ENCODE measurements at places on chromosomes 3 and 15. TPM values are rescaled to one million over a fixed set of nuclear protein-coding genes. Genes with fewer than 3 reads are reported as not detected.

MESP1 gene
- total RNA-seq = 2.5 TPM

CEP97 gene
- 29.8 TPM for total RNA-seq

GATM gene
- 0.68 TPM for total RNA-seq

DOCK3 gene
- 0.12 TPM for total RNA-seq

ARID3B gene
- total RNA-seq = 1.2 TPM

SAMMSON gene
- total RNA-seq = 0.48 TPM

ELL3 gene
- total RNA-seq = 1.2 TPM

STARD5 gene
- 3.2 TPM for total RNA-seq

NAA80 gene
- 16.1 TPM for total RNA-seq

ZNF280D gene
- total RNA-seq = 32.3 TPM

IL5RA gene
- not detected for total RNA-seq

RLBP1 gene
- total RNA-seq = not detected

RASGRF1 gene
- total RNA-seq = 8.7 TPM

DISP2 gene
- 0.59 TPM for total RNA-seq

NTRK3 gene
- total RNA-seq = 1.3 TPM

ST3GAL6 gene
- total RNA-seq = 8.6 TPM

SEMA5B gene
- not detected for total RNA-seq

TMCO5A gene
- not detected for total RNA-seq

ADGRG7 gene
- not detected for total RNA-seq

CX3CR1 gene
- under 0.01 TPM for total RNA-seq

DNA sequence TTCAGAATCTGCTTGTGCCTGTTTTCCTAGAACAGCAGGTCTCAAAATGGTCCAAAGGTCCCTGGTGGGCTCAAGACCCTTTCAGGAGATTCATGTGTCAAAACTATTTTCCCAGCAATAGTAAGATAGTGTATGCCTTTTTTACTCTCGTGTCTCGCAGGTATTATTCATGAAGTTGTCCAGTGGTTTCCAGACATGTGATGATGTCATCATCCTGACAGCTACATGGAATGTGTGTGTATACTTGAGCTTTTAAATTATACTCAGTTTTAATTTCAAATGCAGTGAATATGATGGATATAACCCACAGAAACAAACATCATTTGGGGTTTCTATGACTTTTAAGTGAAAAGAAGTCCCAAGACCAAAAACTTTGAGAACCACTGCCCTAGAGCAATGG, 288.6 kb downstream of the NTRK3 start:
- no peak for DNase-seq

DNA sequence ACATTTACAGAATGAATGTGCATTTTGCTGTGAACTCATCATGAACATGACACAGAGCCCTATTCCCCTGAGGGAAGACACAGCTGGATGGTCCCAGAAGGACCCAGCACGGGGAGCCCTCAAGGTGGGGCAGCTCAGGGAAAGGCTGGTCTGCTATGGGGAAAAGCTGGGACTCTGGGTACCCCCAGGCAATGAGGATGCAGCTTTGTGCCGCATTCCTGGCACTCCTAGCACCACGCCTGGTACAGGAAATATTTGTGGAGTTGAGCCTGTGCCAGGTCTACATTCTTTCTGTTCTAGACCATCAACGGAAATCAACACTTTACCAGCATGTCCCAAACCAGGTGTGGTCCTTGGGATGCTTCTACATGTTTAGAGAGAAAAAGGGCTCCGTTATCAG, 74.0 kb downstream of the SRGAP3 start:
- peak; percentile 82 for DNase-seq

DNA sequence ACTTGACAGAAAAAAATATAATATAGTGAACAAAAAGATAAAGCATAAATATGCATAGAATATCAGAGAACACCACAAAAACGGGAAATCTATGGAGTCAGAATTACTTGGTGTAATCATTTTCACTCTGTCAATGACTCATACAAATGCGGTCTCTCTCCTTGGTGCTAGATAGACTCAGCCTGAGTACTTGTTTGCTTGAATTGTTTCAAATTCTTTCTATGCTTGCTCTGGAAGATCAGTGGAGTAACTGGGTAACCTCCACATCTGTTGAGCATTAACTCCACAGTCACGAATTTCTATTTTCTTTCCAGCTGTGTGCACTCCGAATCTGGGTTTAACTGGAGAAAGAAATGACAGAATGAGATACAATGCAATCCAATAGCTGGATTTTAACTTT, 760.4 kb downstream of the ZPLD1 start:
- DNase-seq = peak; percentile 2

- DNase-seq = no peak
These were observed 136.4 kb downstream of the SPATA16 start for GRCh38 chr3:173004681-173005080.

- DNase-seq = no peak
These were observed 36.0 kb downstream of the TIPARP start for GRCh38 chr3:156710429-156710828.

GRCh38 chr15:43471975-43472374, 21.0 kb downstream of the TP53BP1 start:
- DNase-seq = no peak

- DNase-seq = no peak
These were observed 22.3 kb upstream of the EIF1B start for GRCh38 chr3:40287248-40287647.

DNA sequence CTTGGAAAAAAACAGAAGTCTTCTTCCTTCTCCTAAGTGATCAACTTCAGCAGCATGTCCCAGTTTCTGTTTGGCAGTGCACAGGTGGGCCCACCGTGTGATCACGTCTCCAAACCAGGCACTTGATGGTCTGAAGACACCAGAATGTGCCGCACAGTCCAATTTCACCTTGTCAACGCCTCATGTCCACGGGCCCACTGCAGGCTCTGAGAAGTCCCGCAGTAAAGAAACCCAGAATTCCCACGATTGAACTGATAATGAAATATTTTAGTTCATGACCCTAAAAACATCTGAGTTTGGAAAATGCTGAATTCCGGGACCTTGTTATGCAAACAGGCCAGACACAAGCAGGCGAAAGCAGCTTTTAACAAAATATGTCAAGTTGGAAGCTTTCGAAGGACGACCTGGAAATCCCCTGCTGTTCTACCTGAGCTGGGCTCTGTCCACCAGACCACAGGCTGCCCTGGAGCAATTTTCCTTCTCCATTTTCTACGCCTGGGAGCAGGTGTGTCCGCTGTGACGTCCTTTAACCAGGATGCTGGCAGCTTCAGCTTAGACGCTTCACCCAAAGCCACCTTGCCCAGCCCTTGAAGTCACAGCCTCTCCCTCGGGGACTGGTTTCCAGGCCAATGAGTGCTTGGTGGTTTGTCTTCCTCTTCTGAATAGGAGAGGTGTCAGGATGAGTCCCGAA, 167.8 kb upstream of the IQSEC1 start:
- DNase-seq = no peak

GRCh38 chr15:99954361-99955180, 221.3 kb upstream of the LYSMD4 start:
- DNase-seq = peak; percentile 23

DNA sequence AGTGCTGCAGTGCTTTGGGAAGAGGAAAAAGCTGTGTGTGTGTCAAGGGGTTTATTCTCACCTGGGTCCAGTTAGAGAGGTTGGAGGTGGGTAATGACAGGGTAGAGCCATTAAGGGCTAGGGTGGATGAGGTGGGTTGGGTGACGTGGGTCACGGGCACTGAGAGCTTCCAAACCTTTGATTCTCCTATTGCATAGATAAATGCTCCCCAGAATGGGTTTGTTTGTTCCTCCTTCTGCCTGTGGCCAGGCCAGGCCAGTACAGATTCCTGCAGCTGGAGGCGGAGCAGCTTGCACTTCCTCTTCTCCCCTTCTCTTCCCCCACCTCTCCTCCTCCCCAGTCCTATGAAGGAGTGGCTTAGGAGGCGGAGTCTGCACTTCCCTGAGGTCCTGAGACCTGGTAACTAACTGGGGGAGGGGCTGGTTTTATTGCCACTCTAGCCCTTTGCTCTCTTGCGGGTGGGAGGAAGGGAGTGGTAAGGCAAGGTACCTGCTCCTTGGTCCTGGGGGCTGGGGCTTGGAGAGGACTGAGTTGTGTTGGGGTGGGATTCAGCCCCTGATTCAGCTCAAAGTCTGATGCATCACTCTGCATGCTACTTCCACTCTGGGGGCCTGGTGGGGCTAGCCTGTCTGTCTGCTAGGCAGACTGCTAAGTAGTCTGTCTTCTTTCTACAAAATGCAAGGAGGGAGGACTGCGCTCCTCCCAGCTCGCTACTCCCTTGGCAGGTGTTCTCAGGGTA, 3.5 kb downstream of the SPINT1 start:
- no peak for DNase-seq

- no peak for DNase-seq
These were observed 275.2 kb upstream of the KCNMB2 start for GRCh38 chr3:178260887-178261565.

DNA sequence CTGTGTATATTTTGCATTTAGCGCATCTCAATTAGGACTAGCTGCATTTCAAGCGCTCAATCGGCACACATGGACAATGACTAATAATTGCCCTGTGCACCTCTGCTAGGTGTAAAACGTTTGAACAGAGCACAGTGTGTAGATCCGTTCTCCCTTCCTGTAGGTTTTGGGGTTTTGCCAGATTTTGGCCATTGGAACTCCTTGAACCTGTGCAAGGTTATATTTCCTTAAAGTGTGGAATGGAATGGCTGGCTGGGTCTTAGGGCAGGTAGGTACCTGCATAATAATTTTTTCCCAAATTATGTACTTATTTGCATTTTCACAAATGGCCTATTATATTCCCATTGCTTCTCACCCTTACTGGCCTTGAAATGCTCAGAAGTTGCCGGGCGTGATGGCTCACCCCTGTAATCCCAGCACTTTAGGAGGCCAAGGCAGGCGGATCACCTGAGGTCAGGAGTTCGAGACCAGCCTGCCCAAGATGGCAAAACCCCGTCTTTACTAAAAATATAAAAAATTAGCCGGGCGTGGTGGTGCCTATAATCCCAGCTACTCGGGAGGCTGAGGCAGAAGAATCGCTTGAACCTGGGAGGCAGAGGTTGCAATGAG, 777 bp downstream of the RNU5B-1 start:
- no peak for DNase-seq

DNA sequence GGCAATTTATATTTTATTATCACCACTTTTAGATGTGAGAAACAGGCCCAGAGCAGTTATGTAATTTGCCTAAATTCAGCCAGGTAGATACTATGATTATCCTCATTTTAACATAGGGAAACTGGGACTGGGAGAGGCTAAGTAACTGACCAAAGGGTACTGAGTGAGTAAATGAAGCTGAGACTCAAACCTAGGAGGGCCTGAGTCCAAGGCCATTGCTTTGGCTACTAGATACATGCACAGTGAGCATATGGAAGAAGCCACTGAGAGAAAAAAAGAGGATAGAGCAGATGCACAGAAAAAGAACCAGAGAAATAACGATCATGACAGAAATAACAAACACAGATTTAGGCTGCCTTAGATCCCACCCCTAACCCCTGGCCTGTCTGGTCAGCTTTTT, 33.6 kb downstream of the USF3 start:
- no peak for DNase-seq

- peak; percentile 61 for DNase-seq
These were observed 2.6 kb downstream of the ATP8B4 start for GRCh38 chr15:50116477-50116876.

DNA sequence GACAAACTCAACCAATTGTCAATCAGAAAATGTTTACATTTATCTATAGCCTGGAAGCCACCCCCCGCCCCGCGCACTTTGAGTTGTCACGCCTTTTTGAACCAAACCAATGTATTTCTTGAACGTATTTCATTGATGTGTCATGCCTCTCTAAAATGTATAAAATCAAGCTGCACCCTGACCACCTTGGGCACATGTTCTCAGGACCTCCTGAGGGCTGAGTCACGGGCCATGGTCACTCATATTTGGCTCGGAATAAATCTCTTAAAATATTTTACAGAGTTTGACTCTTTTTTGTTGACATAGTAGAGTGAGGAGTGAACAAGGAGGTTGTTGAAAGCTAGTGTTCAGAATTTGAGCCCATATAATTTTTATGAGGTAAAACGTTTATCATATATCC, 6.5 kb downstream of the MCTP2 start:
- peak; percentile 73 for DNase-seq

GRCh38 chr15:55959744-55960447, 33.5 kb downstream of the NEDD4 start:
- no peak for DNase-seq

DNA sequence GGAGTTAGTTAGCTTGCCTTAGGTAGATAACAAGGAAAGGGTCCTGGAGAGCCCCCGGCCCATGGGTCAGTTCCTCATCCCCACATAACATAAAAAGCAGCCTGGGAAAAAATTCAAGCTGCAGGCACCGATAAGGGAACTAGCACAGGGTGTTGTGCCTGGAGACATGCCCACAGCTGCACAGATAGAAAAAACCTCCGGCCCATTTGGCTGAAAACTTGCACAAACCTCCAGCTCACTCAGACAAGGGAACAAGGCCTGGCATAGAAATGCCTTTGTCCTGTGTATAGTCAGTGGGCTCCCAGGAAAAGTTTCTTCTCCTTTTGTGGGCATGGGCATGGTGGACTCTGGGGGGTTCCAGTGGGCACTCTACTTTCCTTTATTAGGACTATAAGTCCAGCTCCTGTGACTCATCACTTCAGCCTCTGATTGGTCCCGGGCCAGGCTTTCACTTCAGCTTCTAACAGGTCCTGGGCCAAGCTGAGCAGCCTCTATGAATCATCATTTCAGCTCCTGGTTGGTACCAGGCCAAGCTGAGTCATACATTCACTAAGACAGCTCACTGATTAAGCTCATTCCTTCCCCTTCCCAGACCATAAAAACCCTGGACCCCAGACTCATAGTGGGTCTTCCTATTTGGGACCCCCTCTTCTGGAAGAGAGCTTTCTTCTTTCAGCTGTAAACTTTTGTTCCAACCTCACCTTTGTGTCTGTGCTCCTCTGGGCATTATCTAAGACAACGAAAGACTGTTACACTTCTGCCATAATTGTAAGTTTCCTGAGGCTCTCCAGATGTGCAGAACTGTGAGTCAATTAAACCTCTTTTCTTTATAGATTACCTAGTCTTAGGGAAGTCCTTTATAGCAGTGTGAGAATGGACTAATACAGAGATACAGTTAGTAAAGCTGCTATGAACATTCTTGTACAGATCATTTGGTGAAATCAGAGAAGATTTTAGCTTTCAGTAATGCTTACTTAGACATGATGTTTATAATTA, 348.0 kb upstream of the DPPA4 start:
- DNase-seq = peak; percentile 100

- DNase-seq = no peak
These were observed 74.3 kb downstream of the DCUN1D1 start for GRCh38 chr3:182906036-182906435.

DNA sequence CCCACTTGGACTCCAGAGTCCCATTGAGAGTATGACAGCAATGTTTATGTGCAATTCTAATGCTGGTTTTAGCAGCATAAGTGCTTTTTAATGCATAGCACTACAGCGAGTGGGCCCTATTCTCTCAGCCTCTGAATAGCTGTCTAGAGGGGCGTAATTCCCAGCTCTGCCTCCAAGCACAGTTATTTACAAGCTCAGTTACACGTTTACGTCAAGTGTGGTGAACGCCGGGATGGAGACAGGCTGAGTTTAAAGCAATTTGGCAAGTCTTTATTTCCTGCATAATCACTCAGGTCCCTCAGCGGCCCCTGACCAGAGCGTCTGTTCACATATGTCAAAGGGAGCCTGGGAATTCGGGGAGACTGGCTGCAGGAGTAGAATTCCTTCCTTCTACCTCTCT, 43.9 kb downstream of the SOX14 start:
- DNase-seq = no peak

GRCh38 chr3:123527046-123527445, 57.8 kb downstream of the HACD2 start:
- no peak for DNase-seq

- DNase-seq = peak; percentile 85
These were observed 68.2 kb downstream of the RAB7A start for GRCh38 chr3:128794067-128794768.

Data from RPMI7951 (cell line).